Fibroblast of the conjunctiva (primary cell): ENCODE measurements at places on chromosomes 12 and 14.

GRCh38 chr12:102023343-102023930 lies 38.4 kb downstream of the WASHC3 start:
- peak; percentile 10 for DNase-seq

- no peak for DNase-seq
Observed at GRCh38 chr12:104057771-104058197, 6.5 kb upstream of the HCFC2 start.

DNA sequence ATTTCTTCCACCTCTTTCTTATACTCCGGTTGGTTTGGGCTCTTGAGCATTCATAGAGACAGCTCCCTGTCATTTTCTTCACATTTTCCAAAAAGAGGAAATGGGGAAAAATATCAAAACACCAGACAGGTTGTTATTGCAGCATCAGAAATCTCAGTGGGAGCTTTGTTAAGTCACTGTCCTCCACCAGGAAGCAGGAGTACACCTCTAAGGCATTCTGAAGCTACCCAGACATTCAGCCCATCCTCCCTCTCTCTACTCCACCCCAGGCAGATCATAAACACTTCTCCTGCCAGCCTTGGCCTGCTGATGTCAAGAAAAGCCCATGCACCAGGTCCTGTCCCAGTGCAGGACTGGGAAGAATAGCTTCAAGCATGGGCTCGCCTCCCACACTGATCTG lies 1198.3 kb downstream of the VRK1 start:
- DNase-seq, result no peak

- no peak for DNase-seq
Observed at GRCh38 chr12:83613586-83614110, 926.9 kb downstream of the TMTC2 start.

GRCh38 chr12:22329621-22330020 lies 4.9 kb downstream of the ST8SIA1 start:
- no peak for DNase-seq

GRCh38 chr12:54147186-54147585 lies 41.6 kb downstream of the SMUG1 start:
- no peak for DNase-seq

GRCh38 chr12:111277570-111277969 lies 91.3 kb downstream of the PHETA1 start:
- no peak for DNase-seq

DNA sequence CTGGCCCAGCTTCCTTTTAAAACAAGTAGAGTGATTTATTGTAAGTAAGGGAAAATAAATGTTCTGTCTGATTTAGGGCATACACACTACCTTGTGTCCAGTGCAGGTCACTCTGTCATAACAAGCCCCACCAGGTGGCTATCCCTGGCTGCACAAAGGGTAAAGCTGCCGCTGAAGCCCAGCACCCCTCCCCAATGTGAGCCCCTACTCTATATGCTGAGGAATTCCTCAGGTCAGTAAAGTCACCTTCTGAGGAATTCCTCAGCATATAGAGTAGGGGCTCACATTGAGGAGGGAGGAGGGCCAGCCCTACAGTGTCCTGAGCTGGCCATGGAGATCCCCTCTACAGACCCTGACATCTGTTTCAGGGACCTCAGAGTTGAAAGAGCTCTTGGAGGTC lies 67.2 kb downstream of the TBC1D30 start:
- no peak for DNase-seq

- no peak for DNase-seq
Observed at GRCh38 chr14:23006188-23006534, 3.8 kb downstream of the C14orf93 start.

DNA sequence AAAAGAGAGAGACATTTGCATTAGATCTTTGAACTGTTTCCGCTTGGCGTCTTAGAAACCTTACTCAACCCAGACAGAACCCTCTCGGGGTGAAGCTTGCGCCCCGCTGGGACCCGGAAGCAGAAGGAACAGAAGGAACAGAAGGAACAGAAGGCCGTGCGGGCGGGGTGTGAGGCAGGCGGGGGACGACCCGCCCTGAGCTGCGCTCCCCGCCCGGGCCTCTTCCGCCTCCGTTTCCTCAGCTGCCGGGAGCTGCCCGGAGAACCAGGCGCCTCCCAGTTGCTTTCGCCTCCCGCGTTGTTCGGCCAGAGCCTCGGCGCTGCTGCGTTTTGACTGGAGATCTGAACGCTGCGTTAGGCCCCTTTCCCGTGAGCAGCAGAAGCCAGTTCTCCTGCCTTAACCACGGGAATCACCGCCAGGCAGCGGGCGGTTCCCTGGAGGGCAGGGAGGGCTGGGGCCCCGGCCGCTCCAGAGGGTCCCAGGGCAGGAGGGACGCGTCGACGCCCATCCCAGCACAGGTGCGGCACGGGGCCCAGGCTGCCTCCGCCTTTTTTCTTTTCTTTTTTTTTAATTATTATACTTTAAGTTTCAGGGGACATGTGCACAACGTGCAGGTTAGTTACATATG lies 19.3 kb upstream of the MMP17 start:
- no peak for DNase-seq
